NAMALWA (cell line): ENCODE measurements at places on chromosomes 7 and 10.

DNA sequence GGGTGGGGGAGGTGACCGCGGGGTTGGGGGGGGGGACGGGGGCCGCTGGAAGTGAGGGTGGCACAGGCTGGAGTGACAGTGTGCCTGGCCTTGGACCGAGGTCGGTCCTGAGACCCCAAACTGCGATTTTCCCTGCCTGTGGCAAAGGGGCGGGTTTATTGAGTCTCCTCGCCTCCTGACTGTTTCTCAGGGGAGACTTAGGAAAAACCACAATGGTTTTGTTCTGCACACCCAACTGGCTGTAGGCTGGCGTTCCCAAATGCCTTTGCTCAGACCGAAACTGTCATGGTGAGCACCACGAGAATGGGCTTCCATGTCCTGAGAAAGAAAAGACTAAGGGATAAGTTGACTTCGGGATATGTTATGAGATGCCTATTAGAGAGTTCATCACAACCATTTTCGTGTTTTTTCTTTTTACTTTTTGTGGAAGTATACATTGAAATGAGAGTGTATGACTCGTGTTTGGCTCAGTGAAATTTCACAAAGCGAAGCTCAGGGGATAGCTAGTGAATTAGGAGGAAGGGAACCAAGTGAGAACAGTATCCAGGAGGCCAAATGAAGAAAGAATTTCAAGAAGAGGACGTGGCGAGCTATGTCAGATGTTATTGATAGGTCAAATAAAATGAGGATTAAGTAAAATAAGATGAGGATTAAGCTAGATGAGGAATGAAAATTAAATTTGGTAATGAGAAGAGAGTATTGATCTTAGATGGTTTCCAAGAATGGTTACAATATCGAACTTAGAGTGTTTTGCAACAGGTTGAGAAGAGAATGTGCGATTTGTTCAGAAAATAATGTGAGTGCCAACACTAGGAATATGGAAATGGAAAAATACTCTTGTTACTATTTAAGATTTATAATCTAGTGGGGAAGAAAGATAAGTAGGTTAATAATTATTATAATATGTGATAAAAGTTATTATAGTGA lies 918 bp downstream of the NET1 start:
- DNase-seq: peak; percentile 27

- peak; percentile 38 for DNase-seq
These were observed 11.6 kb upstream of the ADD3 start for GRCh38 chr10:109996225-109996624.

GRCh38 chr7:35695473-35695850 lies 527 bp upstream of the HERPUD2 start:
- no peak for DNase-seq

DNA sequence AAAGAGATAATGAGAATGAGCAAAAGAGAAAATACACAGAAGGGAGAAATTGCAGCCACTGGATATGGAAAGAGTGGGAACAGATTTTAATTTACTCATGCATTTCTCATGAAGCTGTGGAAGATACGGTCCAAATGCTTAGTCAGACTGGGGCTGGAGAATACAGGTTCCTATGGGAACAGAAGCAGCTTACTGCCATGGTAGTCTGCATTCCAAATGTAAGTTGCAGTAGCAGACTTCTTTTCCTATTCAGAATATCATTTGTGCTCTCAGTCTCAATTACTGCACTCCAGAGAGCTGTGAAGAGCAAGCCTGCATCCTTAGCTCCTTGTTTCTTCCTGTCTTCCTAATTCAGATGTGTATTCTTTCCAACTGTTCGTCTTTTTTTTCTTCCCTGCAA lies 190.8 kb upstream of the TMEM196 start:
- DNase-seq: no peak

- peak; percentile 45 for DNase-seq
These were observed 42.2 kb downstream of the BMPR1A start for GRCh38 chr10:86798611-86799010.

GRCh38 chr7:141559961-141560360 lies 8.8 kb downstream of the AGK start:
- DNase-seq: no peak
